ENCODE measurements at places on chromosomes 2 and 18.

- DNase-seq = peak; percentile 26
Observed at GRCh38 chr2:12702168-12703121, 14.3 kb upstream of the TRIB2 start.

DNA sequence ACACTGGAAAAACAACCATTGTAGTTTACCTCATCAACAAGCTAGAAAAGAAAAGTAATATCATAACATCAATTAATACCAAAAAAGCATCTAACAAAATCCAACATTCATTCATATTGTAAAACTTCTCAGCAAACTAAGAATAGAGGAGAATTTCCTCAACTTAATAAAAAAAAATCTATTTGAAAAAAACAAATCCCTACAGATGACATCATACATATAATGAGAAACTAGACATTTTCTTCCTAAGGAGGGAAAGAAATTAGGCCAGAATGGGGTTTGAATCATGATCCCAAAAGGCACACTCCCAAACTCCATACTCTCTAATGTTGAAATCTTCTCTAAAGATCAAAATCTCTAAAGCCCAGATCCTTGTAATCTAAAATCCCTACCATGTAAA lies 460.0 kb downstream of the IRS1 start:
- no peak for DNase-seq

GRCh38 chr2:75571730-75572430 lies 11.1 kb upstream of the EVA1A start:
- no peak for DNase-seq

DNA sequence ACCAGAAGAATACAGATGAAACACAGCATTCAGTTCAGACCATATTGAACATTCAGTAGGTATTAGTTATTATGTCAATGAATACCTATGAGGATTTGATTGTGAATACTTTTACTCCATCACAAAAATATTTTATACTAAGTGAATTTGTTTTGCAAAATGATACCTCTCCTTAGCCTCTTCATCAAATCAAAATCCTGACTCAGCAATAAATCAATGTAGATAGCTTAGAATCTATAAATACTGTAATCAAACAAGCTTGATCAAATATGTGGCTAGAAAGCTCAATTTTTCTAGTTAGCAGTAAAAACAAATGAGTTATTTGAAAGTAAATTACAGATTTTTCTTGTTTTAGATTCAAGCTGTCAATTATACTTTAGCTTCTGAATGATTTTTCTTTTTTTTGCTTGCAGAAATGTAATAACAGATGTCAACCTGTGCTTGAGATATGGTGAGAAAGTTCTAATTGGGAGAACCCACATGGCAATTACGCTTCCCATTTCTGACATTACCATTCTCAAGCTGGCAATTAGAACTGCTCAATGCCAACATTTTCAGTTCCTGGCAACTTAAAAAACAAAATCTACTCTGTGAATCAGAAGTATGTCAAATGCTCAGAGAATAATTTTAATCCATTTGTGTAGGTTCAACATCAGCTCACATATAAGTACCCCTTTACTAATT lies 109.6 kb downstream of the PRELID3A start:
- DNase-seq = no peak

DNA sequence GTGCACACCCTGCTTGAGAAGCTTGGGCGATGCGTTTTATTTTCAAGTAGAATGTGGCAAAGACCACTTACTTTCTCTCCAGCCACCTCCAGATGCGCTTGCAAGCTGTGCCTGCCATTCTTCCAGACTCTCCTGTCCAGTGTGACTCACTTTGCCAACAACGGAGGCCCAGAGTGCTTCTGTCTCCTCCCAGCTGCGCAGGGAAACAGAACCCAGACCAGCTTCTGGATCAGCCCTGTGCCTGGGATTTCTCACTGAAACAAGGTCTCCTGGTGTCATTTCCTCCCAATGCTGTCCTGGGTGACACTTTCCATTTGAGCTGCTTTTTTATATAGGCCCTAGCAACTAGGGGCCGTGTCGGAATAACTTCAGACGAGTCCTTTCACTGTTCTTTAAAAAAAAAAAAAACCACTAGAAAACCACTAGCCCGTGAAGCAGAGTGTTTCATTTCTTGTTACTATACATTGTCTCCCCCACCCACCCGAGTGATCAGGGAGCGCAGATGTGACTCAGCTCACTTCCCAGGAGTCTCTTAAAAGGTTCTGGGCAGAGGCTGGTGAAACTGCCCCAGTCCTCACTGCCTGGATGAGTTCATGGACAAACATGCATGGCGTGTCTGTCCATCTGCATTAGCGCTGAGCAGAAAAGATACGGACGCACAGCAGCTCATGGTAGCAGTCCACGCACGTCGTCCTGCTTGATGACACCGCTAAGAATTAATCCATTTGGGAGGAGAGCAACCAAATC lies 25.3 kb upstream of the RPL31 start:
- no peak for DNase-seq

DNA sequence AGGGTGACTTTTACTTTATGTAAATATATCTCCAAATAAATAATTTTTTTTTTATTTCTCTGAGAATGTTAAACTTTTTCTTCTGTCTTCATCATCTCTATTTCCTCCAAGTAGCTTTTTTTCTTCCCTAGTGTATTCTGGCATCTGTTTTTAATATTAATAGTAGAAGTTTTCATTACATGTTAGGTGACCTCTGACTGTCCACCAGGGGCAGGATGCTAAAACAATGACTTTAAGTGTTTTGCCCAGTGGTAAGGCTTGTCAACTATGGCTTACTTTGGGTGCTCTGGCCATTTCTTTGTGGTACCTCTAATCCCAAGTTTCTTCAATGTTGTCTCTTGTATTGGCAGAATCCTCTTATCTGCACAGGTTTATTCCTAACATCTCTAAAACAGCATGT lies 127.1 kb downstream of the SRBD1 start:
- peak; percentile 3 for DNase-seq

GRCh38 chr2:219914577-219914976 lies 287.1 kb downstream of the SLC4A3 start:
- no peak for DNase-seq

DNA sequence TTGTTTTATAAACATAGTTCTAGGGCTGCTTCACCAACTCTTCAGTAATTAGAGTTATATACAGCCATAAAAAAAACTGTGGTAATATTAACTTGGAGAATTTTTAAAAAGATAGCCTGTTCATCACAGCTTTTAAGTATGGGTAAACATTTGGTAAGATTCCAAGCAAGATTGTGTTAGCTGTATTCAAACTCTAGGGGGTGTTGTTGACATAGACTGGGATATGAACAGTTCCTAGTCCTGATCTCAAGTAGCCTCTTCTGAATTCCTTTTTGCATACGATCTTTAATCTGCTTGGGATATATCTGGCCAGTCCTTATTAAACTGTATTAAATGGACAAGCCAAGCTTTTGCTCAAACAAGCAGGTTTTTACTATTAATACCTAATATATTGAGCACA lies 13.4 kb downstream of the NOP58 start:
- peak; percentile 72 for DNase-seq

DNA sequence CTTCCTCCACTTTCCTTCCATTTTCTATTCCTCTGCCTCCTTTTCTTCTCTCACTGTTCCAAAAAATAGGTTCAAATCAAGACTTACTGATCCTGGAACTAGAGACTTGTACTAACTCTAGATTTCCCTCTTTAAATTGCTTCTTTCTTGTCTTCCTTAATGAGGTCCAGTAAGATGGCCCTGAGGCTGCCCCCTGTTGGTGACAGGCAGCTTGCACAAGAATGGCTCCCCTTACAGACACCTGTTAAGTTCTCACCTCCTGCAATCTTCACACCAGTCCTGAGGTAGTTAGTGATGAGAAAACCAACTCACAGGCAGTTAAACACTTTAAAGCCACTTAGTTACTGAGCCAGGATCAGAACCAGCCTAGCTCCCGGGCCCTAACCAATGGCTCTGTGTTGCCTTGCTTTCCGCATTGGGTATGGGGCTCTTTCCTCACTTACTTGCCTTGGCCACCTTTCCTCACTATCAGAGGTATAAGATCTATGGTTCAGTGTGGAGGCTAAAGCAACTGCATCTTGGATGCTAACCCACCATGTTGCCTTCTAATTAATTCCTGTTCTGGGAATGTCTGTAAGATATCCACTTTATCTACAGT lies 130.6 kb downstream of the AKAIN1 start:
- no peak for DNase-seq

DNA sequence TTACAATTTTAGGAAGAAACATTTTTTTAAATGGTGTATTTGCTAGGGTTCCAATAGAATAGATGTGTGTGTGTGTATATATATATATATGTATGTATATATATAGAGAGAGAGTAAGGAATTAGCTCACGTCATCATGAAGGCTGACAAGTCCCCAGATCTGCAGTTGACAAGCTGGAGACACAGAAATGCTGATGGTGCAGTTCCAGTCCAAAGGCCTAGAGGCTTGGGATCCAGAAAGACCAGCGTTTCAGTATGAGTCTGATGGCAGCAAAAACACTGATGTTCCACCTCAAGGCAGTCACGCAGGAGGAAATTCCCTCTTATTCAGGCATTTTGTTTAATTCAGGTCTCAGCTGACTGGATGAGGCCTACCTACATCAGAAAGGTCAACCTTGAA lies 386.8 kb downstream of the PTH2R start:
- DNase-seq = no peak

DNA sequence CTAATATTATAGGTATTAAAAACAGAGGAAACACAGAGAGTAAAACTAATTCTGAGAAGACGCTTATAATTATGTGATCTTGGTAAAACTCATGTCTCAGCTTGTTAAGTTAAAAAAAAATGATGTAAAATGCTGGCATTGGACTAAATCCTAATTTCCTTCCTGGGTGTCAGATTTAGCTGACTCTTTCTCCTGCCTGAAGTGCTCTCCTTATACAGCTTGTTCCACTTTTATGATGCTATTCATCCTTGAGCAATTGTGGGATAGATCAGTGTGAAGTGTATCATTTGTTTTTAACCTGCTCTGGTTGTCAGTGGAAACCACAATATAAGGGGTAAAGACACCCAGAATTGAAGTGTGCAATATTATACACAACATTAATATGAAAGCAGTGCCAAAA lies 84.9 kb downstream of the EFEMP1 start:
- no peak for DNase-seq

GRCh38 chr18:21391074-21391673 lies 149.1 kb downstream of the GREB1L start:
- DNase-seq = peak; percentile 87

DNA sequence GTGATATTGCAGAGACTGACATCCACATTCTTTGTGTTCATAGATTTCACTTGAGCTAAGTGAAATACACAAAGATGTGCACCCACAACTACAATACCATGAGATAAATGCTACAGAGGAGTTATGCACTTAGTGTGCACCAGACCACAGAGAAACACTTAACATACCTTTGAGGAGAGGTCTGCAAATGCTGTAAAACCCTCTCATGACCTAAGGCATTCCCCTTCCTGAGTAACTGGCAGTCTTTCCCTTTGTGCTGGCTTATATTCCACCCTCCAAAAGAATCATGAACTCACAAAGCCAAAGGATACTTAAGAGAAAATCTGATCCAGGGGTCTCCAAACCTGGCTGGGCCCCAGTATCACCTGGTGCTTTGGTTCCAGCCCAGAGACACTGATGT lies 16.2 kb downstream of the NXPH2 start:
- DNase-seq = no peak

DNA sequence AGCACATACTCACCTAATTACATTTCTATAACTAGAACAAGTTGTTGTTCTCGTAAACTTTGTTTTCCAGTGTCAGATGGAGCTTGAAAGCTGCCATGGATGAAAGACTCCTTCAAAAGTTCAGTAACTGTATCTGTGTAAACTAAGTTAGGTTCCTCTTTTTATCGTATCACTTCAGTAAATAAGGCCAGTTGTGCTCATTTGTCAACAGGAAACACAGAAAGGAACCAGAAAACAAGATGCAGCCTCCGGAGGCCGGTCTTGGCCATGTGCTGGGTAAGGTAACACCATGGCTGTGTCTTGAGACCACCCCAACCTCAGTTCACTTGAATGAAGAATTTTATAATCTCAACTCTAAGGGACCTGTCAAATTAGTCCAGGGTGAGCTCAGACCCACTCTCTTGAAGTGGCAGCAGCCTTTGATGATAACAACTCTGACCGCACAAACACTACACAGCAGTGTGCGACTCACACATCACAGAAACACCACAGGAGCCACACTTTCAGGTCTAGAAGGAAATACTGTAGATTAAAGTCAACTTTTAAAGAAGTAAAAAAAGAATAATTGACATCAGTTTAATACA lies 213.8 kb downstream of the AFF3 start:
- no peak for DNase-seq

- DNase-seq = no peak
Observed at GRCh38 chr2:7835693-7836680, 845.9 kb upstream of the ID2 start.

- DNase-seq = no peak
Observed at GRCh38 chr2:178858896-178859625, 51.8 kb upstream of the TTN start.

GRCh38 chr2:86500325-86501083 lies 59.3 kb downstream of the KDM3A start:
- DNase-seq = no peak

DNA sequence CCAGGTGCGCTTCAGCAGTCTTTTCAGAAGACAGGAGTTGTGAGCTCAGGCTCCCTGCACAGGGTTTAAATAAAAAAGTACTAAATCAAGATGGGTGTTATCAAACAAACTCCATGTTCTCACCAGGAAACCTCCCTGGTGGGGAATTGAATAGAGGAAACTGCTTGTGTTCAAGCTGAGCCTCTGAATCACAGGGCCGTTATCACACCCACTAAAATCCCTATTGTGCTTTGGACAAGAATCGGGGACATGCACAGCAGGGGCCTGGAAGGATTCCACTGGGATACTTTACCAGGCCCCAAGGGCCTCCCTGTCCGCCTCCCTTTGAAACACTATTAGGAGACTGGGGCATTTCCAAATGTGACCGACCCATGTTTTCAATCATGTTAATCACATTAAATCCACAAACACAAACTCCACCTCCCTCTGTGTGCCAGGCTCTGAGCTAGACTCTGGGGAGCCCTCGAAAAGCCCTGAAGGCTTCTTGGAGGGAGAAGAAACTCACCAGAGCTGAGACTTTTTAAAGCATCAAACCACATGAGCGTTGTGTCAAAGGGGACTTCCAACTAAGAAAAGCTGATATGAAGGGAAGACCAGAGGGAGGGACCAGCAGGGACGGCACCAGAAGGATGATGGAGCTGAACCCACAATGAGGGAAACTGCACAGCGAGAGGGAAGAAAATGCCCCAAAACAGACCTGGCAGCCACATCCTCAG lies 458.7 kb upstream of the ID2 start:
- no peak for DNase-seq

DNA sequence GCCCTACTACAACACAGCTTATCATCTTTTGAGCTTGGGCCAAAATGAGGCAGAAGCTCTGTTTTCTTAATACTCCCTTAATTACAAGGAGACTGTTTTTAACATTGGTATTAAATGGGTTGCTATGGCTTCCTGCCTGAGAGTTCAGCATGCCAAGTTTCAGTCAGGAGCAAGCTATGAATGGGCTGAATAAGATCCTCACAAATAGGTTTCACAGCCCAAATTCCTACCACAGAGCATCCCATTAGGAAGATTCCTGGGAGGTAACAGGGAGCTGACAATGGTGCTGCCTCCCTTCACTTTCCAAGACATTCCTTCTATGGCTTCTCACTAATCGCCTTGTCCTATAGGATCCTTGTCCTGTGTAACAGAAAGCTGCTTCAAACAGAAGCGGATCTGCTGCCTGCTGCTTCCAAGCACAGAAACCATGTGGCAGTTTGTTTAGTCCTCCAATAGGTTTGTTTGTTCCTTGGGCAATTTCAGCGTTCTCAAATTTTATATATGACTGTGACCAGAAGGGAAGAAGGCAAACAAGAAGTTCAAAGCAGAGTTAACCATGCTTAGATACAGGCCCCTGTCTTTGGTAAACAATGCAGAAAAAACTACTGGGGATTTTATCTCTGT lies 70.9 kb downstream of the NCKAP5 start:
- DNase-seq = no peak

- DNase-seq = no peak
Observed at GRCh38 chr18:34976123-34976522, 65.1 kb upstream of the MAPRE2 start.
